ENCODE measurements at places on chromosomes 3 and 15.

DNA sequence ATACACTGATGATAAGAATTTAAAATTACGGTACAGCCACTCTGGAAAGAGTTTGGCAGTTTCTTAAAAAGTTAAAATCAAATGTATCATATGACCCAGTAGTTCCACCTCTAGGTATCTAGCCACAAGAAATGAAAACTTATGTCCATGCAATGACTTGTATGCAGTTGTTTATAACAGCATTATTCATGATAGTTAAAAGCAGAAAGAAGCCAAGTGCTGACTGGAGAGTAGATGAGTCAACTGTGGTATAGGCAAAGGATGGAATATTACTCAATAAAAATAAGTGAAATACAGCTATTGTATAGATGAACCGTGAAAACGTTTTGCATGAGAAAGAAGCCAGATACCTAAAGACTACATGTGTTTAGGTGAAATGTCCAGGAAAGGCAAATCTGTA, 14.8 kb downstream of the GPR87 start:
- no peak for DNase-seq

DNA sequence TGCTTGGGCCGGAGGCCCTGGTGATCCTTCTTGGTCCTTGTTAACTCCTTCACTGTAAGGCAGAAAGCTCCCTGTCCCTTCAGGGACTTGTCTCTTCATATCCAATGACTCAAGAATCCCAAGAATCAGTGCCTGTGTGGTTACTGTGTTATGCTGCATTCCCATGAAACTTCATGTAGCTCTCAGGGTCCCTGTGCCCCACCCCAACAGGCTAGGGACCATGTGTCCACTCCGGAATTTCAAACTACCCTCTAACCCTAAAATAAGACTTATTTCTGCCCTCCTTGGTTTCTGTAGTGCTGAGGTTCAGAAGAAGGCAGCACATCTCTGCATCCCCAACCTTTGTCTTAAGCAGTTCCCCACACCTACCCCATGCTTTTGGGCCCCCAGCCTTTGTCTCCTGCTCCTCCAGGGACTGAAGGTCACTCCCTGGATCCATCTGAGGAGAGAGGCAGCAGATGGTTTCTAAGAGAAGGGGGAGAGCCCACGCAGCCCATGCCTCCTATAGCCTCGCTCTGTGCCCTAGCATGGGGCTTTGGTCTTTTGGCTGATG, 531 bp upstream of the MAP1A start:
- DNase-seq, result no peak

DNA sequence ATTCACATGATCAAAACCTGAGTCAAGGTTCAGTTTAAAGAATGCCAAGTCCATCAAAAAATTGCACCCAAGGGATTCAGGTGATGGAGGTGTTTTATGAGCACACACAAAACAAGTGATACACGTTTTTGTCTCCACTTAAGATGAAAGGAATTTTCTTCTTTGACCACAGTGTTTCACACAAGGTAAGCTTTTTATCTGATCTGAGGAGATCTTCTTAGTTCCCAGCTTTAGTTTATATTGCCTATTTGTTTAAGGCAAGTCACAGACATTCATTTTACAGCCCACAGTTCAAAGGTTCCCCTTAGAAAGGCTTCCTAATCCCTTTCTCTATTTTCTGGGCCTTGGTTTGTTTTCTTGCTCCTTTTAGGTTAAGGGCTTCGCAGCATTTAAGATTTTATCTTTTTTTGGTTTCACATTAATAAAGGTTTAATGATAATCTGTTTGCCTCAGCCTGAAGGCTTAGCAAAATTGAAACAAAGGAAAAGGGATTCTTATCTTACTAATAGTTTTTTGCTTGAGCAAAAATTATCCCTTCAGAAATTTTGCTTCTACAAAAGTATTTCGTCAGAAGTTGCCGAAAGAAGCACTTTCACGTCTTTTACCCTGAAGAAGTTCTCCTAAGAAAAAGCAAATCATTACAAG, 420.5 kb upstream of the NAALADL2 start:
- no peak for DNase-seq

GRCh38 chr3:180416111-180416594, 185.8 kb upstream of the TTC14 start:
- no peak for DNase-seq

DNA sequence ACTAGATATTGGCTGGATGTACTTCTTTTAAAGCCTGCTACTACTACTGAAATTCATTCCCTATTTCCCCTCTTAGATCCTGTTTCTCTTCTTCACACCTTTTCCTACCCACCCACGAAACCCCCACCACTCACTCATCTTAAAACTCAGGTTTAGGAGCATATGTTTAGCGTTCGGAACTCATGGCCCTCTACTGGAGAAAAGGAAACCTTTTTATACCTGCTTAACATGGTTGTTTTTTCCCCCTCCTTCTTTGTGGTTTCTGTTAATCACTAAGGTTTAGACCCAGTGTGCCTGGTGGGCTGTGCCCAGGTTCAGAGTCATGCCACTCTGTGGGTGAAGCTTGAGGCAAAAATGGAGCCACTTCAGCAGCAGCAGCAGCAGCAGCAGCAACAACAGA, 2.6 kb downstream of the ARID3B start:
- DNase-seq, result no peak

DNA sequence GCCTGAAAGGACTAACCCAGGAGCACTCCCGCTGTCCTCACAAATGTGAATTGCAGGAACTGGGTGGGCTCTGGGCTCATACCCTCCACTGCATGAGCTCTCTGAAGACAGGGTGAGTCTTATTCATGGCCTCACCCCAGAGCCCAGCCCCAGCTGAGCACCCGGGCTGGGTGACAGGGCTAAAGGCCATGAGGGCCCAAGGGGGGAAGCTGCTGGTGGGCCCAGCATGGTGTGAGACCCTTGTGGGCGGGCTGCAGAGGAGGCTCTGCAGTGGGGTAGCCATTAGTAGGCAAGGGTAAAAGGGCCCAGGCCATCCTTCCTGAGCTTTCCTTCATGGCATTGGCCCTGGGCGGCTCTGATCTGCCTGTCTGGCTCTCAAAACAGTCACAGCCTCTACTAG, 30.3 kb downstream of the SRPRB start:
- DNase-seq, result no peak

GRCh38 chr3:100105501-100105900, 8.8 kb downstream of the FILIP1L start:
- DNase-seq, result no peak

- no peak for DNase-seq
Measured at GRCh38 chr3:120477781-120478180, 27.0 kb upstream of the FSTL1 start.

GRCh38 chr3:86880066-86880465, 110.9 kb downstream of the VGLL3 start:
- no peak for DNase-seq

- no peak for DNase-seq
Measured at GRCh38 chr3:7421065-7421464, 560.1 kb downstream of the GRM7 start.

- no peak for DNase-seq
Measured at GRCh38 chr15:87916208-87916607, 340.3 kb downstream of the NTRK3 start.

- no peak for DNase-seq
Measured at GRCh38 chr3:153640689-153641665, 479.0 kb downstream of the RAP2B start.

DNA sequence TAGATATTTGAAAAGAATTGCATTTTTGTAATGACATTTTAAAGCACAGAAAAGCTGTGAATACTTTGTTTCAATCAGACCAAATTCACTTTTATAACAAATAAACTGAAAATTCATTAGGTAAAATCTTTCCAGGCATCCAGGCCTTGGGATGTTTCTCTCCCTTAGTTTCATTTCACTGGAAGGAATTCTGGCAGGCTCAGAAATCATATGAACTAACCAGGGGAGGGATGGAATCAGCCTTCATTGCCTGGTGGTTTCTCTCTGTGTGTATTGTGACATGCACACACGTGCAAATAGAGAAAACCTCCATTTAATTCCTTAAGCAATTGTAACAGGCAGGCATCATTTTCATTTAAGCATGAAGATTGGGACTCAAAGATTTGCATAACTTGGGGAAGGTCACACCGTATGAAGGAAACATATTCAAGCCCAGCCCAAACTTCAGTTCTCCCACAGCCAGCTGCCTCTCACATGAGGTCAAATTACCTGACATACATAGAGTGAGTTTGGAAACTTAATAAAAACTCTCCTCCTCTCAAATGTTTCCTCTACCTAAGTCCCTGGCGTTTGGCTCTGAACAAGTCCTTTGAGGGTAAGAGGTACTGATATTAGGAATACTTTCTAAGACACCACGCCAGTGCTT, 376.1 kb upstream of the MCTP2 start:
- no peak for DNase-seq

DNA sequence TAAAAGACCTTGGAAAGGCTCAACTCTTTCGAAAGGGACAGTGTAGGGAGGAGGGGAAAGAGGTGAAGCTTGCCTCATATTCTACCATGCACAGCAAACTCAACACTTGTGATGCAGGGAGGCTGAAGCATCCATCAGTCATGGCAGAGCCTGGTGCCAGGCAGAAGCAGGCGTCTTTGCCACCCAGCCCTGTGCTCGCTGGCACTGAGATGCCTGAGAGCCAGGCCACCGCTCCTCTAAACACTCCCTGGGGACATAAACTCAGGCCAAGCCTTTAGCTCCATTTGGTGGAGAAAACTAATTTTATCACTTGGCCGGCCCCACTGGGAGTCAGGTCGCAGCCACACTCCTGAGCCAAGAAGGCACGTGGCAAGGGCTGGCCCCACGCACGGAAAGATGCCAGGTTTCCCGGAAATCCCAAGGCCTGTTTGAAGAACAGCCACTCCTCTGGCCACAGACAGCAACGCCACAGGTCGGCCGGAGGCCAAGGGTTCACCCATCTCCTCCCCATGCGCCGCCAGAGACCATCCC, 30.7 kb downstream of the XXYLT1 start:
- DNase-seq, result no peak

- DNase-seq, result no peak
Measured at GRCh38 chr3:192915304-192915703, 2.4 kb downstream of the MB21D2 start.

DNA sequence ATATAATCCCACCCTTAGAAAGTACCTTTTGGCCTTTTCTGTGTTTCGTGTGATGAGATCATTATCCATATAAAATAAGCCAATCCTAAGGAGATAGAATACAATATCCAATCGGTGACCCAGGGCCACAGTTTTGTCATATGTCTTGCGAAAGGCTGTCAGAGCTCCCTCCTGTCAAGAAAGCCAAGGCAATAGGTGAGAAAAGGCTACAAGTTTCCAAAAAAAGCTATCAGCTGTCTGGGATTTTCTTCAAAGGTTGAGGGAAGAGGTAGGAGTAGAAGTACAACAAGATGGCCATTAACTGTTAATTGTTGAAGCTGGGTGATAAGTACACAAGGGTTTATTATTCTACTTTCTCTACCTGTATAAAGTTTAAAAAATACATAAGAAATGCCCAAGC, 4.0 kb downstream of the PSMD6 start:
- no peak for DNase-seq
